Stimulated activated CD4-positive, alpha-beta T cell treated with anti-CD3 and anti-CD28 coated beads, Interleukin-4, amount 100 ng/mL, for 4 hours (primary cell): ENCODE measurements at places on chromosomes 1 and 21.

DNA sequence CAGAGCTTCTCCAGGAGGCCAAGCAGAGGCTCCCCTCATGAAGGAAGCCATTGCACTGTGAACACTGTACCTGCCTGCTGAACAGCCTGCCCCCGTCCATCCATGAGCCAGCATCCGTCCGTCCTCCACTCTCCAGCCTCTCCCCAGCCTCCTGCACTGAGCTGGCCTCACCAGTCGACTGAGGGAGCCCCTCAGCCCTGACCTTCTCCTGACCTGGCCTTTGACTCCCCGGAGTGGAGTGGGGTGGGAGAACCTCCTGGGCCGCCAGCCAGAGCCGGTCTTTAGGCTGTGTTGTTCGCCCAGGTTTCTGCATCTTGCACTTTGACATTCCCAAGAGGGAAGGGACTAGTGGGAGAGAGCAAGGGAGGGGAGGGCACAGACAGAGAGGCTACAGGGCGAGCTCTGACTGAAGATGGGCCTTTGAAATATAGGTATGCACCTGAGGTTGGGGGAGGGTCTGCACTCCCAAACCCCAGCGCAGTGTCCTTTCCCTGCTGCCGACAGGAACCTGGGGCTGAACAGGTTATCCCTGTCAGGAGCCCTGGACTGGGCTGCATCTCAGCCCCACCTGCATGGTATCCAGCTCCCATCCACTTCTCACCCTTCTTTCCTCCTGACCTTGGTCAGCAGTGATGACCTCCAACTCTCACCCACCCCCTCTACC lies 19.1 kb downstream of the CSF1 start:
- no peak for DNase-seq

- no peak for DNase-seq
Measured at GRCh38 chr1:8965121-8965820, 19.6 kb downstream of the CA6 start.

DNA sequence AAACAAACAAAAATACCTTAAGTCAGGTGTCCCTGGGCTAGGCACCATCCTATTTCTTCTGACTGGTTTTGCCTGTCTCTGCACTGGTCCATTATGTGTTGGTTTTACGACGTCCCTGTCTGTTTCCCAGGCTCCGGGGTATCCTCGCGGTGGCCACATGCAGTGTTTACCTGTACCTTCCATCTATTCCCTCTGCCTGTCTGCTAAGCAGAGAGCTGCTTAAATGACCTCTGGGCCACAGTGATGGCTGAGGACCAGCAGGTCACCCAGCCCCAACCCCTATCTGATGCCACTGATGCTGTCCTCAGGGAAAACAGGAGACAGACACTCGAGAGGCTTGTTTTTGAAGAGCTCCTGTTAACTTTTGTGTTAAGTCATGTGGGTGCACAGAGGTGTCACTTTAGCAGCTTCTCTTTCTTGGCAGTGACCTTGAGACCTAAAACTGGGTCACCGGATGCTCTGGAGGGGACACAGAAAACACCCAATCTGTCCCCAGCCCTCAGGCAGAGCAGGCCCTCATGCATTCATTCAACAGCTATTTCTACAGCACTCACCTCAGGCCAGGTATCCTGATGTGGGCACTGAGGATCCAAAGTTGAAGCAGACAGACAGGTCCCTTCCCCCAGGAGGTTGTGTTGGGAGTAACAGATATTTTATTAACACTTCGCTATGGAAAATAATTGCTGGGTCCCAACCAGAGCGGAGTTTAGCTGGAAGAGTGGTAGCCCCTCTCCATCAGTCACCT lies 4.4 kb upstream of the EFHD2 start:
- no peak for DNase-seq

DNA sequence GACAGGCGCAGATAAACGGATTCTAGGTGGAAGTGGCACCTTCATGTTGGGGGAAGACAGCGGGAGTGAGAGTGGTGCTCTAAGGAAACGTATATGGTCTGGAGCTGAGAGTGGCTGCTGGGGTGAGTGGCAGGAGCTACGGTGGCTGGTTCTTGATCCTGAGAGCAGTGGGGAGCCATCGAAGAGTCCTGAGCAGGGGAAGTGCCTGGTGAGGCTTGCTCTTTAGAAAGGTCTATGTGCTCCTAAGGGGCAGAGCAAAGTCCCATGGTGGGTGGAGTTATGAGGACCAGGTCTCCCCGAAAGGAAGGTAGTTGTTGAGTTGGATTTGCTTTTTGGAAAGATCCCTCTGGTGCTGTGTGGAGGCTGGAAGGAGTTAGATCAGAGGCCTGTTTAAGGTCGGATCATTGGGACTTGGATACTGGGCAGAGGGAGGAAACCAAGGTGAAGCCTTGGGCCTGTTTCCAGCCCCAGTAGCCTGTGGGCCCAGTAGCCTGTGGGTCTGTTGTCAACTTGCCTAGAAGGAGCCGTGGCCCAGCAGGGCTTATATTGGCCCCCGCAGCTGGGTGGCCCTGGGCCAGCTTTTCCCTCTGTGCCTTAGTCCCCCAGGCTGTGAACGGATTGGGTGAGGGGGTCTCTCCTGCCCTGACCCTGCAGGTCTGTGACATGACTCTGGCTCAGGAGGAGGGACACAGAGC lies 33.0 kb downstream of the ACOT11 start:
- DNase-seq: no peak

DNA sequence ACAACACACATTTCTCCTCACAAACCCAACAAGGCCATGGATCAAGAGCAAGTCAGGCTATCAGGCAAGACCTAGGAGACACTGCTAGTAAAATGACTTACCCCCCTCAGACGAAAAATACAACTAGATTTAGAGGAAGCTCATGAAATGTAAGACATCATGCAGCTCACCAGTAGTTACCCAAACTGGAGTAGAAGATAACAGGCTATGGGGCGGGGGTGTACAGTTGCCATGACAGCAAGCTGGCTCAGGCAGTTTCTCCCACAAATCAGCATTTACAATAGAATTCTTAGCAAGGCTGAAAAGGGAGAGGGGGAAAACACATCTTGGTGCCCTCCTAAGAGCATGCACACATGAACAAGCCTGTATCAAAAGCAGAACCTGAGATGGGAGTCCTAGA lies 13.9 kb downstream of the TPM3 start:
- DNase-seq: no peak

DNA sequence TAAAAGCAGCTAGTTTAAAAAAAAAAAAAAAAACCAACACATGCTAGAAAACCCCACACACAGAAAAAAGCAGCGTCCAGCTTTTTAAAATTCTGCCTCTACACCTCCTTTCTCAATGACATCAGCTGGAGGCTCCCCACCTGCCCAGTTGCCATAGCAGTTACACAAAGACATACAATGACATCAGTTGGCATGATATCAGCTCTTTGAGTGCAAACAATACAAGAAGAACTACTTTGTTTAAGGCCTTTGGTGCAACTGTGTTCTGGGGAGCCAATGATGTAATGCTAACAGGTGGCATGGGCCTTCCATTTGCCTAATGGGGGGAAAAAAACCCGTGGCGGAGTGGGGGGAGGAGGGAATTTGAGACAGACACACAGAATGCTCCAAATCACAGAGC lies 32.9 kb downstream of the DUSP10 start:
- no peak for DNase-seq

DNA sequence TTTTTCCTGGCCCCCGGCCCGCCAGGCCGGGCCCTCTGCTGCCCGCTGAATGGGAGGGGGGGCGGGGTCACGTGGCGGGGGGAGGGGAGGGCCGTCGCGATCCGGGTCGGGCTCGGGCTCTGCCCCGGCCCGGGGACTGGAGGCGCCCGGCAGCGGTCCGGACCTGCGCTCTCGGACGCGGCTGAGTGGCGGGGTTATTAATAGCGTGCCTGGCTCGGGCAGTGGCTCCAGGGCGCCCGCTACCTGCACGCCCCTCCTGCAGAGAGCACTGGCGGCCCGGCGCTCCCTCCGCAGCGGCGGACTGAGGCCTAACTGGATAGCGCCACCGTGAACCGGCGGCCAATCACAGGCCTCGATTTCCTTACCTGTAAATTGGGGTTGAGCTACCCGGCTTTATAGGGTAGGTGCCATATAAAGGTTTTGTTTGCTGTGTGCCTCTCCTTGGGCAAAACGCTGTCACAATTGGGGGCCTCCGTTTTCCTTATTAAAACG lies 28.1 kb downstream of the AHDC1 start:
- no peak for DNase-seq

- no peak for DNase-seq
Measured at GRCh38 chr1:17101261-17101660, 18.0 kb downstream of the PADI2 start.

- DNase-seq: no peak
Measured at GRCh38 chr21:16372586-16372985, 642.8 kb downstream of the USP25 start.

DNA sequence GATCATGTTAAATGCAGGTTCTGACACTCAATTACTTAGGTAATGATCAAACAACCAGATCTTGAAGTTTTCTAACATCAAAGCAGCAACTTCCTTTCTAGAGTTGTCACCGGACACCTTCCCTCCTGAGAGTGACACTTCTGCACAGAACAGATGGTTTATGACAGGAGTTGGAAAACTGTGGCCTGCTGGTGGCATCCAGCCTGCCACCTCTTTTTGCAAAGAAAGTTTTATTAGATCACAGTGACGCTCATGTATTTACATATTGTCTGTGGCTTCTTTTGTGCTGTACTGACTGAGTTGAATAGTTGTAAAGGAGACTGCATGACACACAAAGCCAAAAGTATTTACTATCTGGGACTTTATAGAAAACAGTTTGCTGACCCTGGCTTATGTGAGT lies 28.3 kb downstream of the DDR2 start:
- DNase-seq: no peak

- DNase-seq: no peak
Measured at GRCh38 chr1:40153073-40153770, 8.0 kb upstream of the RLF start.

- DNase-seq: no peak
Measured at GRCh38 chr1:200040481-200041138, 13.1 kb downstream of the NR5A2 start.

DNA sequence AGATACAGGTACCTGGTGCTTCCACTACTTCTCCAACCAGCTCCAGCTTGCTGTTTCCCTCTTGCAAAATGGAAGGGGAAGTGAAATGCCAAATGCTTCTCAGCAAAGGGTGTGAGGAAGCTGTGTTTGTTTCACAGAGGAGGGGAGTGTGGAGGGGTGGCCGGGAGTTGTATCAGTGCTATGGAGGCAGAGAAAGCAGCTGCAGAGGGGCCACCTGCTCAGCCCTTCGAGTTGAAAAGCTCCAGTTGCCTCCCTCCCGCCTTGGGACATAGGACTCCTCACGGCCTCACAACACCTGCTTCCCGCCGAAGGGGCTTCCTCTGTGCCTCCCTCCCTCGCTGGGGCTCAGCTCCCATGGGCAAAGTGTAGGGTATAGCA lies 12.1 kb upstream of the LINGO4 start:
- DNase-seq: no peak

DNA sequence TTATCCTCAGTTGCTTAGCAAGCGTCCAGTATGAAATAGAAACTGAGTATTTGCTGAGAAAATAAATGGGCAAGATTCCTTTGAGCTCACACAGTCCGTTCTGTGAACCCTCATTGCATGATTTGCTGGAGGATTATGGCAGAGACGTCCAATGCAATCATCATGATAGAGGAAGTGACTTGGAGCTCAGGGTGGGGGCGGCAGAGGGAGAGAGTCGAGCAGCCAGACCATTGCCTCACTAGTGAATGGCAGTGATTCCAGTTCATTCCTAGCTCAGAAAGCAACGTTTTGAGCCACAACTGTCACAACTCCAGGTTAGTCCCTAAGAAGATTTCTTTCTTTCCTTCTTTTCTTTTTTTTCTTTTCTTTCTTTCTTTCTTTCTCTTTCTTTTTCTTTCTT lies 27.5 kb upstream of the COL9A2 start:
- peak; percentile 24 for DNase-seq

DNA sequence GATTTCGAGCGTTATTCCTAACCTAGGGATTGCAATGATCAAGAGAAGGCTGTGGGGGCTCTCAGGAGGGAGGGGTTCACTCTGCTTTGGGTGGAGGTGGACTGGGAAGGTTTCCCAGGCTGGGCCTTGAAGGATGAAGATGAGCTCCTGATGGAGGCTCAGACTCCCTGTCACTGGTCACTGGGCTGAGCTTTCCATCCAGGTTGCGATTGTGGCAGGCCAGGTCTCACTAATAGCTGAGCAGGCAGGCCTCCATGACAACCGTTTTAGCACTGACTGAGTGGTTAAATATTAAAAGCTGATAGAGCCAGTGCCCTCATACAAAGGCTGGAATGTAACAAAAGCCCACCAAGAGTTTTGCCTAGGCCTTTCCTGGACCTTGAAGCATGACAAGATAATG lies 36.2 kb upstream of the EFCAB14 start:
- DNase-seq: no peak

DNA sequence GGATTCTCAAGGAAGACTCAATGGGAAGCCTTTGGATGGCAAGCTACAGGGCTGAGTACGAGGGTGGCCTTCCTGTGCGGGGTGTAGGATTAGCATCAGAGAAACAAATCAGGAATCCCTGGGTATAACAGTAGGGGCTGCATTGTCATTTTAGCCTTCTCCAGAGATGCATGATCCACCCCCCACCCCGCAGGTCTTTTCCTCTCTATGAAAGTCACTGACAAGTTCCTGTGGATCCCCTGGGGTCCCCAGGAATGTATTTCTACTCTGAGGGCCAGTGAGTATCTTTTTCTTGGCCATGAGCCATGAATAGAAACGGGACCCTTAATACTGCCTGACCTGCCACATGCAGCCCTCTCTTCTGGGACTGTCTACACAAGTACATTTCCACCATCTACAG lies 473.0 kb upstream of the VAMP3 start:
- DNase-seq: no peak

GRCh38 chr1:98323388-98323787 lies 338.1 kb upstream of the SNX7 start:
- no peak for DNase-seq

DNA sequence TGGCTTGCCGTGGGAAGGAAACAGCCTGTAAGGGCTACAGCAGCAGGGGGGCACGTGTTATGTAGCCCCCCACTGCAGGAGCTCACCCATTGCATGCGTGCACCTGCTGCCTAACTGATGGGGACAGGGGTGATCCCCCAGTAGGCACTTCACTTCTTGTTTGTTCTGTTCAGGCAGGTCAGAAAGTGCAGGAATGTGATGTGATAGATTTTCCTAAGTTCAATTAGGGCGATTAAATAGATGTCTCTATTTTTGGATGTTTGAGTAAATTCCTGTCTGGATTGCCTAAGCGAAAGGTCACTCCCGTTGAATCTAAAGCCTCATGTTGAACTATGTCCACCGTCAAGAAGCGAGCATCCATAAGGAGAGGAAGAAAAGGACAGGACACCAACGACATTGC lies 78.8 kb upstream of the LPGAT1 start:
- no peak for DNase-seq

DNA sequence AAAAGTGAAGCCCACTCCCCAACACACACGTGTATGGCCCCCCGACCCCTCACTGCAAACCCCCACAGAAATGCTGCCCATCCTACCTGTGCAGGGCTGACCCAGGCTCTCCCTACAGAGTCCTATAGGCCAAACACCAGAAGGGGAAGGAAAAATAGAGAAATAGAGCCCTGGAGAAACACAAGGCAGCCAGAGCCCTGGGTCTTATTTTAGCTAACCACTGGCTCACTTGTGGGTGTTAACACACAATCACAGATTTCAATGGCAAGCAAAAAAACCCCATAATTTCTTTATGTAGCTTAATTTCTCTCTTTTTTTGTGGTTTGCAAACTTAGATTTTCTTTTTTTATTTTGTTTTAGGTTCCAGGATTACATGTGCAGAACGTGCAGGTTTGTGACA lies 989 bp upstream of the PIGR start:
- no peak for DNase-seq
